Mesenteric fat pad (tissue), 1 donor: ENCODE measurements at places on chromosomes 6 and 20. TPM values are rescaled to one million over a fixed set of nuclear protein-coding genes. Genes with fewer than 3 reads are reported as not detected.

DNA sequence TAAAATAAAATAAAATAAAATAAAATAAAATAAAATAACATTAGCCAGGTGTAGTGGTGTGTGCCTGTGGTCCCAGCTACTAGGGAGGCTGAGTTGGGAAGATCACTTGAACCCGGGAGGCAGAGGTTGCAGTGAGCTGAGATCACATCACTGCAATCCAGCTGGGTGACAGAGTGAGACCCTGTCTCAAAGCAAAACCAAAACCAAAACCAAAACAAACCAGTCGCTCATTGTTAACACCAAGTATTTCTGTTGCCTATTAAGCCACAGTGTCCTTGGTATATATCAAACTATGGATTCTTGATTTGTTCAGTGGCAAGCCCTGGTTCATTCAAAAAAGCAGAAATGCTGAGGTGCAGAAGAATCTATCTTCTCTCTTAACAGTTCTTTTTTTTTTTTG, 65.7 kb downstream of the PYGB start:
- no peak for DNase-seq

GRCh38 chr20:46648903-46649649, 2.2 kb downstream of the SLC13A3 start:
- DNase-seq = no peak

TRIM10 gene
- not detected for total RNA-seq

GRCh38 chr20:6784210-6784631, 16.7 kb downstream of the BMP2 start:
- no peak for DNase-seq

GRCh38 chr20:63064745-63065711, 58.3 kb upstream of the BHLHE23 start:
- peak; percentile 88 for DNase-seq

FAM162B gene
- total RNA-seq = 5.1 TPM

- DNase-seq = no peak
Observed at GRCh38 chr6:5175635-5176034, 85.1 kb downstream of the LYRM4 start.

DNA sequence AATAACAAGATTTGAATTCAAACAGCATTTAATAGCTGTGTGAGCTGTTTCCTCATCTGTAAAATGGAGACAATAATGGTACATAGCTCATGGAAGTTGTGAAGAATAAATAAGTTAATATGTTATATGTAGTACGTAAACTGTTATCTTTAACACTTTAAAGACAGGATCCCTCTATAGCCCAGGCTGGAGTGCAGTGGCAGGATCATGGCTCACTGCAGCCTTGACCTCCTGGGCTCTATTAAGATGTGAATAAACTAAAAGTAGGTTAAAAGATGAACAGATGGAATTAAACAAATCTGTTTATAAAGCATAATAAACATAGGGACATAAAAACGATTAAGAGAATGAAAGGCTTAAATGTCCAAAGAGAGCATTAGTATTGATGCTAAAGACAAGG, 3.0 kb downstream of the AMD1 start:
- DNase-seq = no peak

DNA sequence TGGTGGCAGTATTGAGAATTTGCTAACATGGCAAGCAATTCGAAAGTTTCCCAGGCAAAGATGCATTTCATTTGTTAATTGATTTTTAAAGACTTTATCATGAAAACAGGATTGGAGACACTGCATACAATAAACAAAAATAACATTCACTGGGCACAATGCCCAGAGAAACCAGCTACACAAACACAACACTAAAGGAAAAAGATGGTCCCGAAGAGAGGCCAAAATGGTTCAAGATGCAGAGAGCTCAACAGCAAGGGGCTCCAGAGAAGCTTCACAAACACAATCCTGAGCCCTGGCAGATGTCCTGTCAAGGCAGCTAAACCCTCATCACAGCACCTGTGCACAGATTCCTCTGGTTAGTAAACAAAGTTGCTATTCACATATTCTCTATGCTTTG, 79.3 kb downstream of the INSM1 start:
- no peak for DNase-seq

- no peak for DNase-seq
Observed at GRCh38 chr6:90083891-90084290, 189.6 kb downstream of the GJA10 start.

GRCh38 chr6:155317186-155317585, 2.9 kb upstream of the TFB1M start:
- DNase-seq = no peak

BEND6 gene
- total RNA-seq = 0.90 TPM

- DNase-seq = no peak
Observed at GRCh38 chr6:69827276-69827893, 30.6 kb upstream of the LMBRD1 start.

GRCh38 chr6:41896281-41896680, 1.1 kb upstream of the USP49 start:
- DNase-seq = no peak

GPR63 gene
- total RNA-seq = 0.32 TPM

GRCh38 chr20:8060977-8061376, 41.4 kb upstream of the TMX4 start:
- no peak for DNase-seq

GRCh38 chr20:43431134-43431519, 26.6 kb upstream of the SRSF6 start:
- DNase-seq = no peak

GRCh38 chr6:82374516-82374915, 10.9 kb downstream of the TPBG start:
- no peak for DNase-seq

- DNase-seq = no peak
Observed at GRCh38 chr6:39203436-39204159, 25.7 kb downstream of the KCNK5 start.

VGLL2 gene
- not detected for total RNA-seq

GRCh38 chr20:54668271-54669039, 193.1 kb downstream of the DOK5 start:
- DNase-seq = no peak

DNA sequence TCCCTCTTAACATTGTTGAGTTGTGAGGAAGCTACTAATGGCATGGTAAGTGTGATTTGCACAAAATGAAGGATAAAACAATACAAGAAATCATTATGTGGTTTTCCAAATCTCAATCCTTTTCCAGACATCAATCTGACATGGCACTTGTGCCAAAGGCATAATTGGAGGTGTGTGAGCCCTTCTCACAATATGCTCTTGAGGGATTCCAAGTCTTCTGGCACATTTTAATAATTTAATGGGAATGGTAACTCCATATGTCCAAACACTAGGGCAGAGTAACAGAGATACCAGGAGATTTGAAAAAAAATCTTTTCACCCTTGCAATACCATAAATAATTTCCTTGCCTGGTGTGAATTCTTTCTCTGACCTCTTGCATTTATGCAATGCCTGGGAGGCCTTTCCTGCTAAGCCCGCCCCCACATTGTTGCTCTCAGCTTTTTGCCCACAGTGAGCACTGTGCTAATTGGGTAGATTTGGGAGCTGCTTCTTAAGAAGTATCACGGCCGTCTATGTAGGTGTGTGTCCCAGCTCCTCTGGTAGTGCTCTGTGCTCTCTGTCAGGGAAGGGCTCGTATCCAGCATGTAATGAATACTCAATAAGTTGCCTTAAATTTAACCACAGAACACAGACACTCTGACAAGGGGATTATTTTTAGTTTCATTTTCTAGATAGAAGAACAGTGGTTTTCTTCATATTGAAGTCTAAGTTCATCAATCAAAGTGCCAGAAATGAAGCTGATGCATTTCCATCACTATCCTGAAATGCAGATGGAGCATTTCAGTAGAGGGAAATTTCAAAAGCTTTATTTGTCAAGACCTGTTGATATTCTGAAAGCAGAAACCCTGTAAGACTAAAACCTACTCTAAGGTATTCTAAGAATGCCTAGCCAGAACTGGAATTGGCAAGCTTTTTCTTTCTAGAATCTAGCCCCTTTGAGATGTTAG, 54.4 kb upstream of the CEP85L start:
- DNase-seq = no peak

GRCh38 chr6:52731719-52732118, 31.6 kb downstream of the GSTA2 start:
- DNase-seq = no peak
